ENCODE measurements at places on chromosomes 1 and 21. TPM values are rescaled to one million over a fixed set of nuclear protein-coding genes. Genes with fewer than 3 reads are reported as not detected.
A peak's percentile ranks its signal among the peaks of the same experiment; 100 is the strongest.

DNA sequence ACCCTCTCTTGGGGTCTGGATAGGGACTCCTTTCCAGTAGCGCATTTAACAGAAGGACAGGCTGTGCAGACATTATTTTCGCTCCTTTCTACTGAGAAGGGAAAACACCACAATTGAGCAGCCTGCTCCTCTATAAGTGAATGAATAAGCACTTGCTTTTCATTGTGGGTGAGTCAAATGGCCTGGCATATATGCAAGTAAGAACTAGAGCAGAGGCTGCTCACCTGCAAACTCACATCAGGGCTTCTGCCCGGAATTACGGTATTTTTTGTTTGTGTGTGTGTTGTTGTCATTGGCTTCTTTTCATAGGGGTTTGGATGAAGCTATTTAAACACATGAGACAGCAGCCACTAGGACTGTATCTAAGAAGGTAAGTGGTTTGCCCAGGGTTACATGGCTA is 200.1 kb upstream of the CAMK1G start:
- DNase-seq: no peak

- no peak for DNase-seq
Observed at GRCh38 chr1:10525208-10525607, 50.5 kb downstream of the PEX14 start.

- no peak for DNase-seq
Observed at GRCh38 chr21:15007716-15008296, 57.0 kb downstream of the NRIP1 start.

DNA sequence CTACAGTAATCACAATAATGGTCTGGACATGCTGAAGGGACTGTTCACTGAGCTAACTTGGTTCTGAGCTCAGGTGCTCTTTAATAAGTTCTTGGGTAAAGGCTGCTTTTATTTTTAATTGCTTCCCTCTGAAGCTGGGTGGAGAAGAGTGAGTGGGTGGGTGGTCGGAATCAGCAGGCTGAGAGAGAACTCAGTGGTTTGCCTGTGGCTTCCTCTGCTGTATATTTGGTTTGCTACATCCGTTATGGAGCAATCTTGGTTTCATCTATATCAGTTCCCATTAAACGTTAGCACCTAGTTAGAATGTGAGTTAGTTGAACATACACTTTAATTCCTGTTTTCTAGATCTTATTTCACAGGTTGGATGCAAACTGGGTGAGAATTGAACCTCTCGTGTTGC is 23.3 kb downstream of the CNIH4 start:
- DNase-seq: no peak

DNA sequence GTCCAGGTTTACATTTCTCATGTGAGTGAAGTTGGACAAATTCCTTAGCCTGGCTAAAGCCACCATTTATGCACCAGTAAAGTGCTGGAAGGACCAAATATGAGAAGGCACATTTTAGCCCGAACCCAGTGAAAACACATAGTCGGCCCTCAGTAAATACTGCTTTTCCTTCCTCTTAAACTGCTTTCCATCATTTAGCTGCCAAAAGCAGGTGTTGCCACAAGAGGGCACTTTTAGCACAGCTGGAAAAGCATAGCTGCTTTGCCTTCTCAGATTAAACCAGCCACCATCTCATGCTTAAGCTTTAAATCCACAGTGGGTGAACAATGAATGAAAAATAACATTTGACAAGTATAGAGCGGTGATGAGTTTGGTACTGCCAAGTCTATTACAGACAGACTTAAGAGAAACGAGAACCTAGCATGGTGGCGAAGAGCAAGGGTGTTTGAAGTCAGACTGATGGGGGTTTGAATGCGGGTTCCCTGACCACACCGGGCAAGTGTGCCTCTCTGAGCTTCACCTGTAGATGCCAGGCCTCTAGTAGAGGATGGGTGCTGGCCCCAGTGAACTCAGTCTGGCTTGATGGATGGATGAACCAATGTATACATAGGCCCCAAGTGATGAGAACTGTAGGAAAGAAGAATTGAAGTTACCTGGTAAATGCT is 57.8 kb downstream of the SLC35D1 start:
- DNase-seq: peak; percentile 21

- no peak for DNase-seq
Observed at GRCh38 chr1:217897100-217897499, 266.0 kb downstream of the SPATA17 start.

Gene KIF2C
- 9.4 TPM for total RNA-seq

Gene RIMKLA
- 0.69 TPM for total RNA-seq
